Vagina (tissue), 2 donors: ENCODE measurements at places on chromosomes 7 and 10. TPM values are rescaled to one million over a fixed set of nuclear protein-coding genes. Genes with fewer than 3 reads are reported as not detected.

The PRPF18 gene
- total RNA-seq, result 25.8 TPM

DNA sequence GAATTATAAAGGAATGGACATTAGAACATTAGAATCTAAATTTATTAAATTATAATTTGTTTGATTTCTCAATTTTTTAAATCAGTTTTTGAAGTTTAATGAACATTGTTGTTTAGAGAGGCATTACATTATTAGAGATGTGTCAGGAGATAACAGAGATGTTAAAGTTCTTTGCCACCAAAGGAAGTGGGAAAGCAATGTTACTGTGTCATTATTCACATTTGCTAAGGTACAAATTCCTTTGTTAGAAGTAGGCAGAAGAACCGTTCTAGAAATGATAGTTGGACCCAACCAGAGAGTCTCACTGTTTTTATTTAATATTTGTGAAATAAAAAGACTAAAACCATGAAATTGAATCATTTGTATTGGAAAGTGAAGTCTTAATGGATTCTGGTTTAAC lies 92.9 kb downstream of the MDFIC start:
- no peaks in the 10 kb centered on the region for H3K36me3 ChIP-seq
- H3K4me3 ChIP-seq, result no peak overlapping the region
- H3K27ac ChIP-seq, result no peak overlapping the region
- no peaks in the 10 kb centered on the region for H3K27me3 ChIP-seq
- DNase-seq, result no peak

DNA sequence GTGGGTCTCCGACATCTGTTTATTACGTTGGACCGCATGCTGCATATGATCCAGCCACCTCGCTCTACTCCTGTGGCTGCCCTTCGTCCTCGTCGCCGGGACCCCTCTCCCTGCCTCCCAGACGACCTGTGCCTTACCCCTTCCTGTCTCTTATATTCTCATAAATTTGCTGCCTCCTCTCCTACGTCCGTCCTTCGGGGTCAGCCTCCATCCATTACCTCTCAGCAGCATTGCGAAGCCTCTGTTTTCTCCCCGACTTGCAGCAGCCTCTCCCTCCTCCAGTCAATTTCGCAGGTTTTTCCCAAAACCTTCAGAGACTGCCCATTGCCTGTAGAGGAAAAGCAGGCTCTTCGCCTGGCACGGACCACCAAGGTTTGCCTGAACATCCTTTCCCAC lies 39.4 kb upstream of the LEP start:
- H3K27me3 ChIP-seq, result no peaks in the 10 kb centered on the region
- DNase-seq, result no peak
- peaks cover 11% of the 10 kb centered on the region for H3K4me1 ChIP-seq
- H3K4me3 ChIP-seq, result no peak overlapping the region
- H3K27ac ChIP-seq, result no peak overlapping the region

DNA sequence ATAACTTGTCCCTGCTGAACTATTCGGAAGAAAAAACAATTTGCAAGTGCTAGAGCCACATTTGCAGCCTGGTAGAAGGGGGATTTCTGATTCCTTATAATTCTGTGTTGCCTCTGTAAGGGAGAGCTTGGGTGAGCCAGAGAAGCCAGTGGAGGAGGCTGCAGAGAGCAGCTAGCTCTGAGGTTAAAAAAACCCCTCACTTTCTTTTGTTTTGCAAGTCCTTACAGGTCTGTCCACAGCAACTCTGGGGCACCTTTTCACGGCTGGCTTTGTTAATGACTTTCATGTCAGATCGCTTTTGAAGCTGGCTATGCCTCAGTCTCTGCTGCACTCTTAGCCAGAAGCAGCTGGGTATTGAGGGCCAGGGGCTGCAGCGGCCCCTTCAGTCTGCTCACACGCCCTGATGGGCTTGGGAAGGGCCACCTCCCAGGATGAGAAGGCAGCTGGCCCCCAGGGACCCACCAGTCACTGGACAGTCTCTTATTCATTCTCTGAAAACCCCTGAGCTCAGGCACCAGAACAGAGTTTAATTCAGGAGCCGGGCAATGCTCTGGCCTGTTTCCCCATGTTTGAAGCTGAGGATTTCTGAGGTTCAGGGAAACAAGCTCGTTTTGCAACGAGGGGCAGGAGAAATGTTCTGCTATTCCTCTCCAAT lies 30.9 kb downstream of the TRIM8 start:
- no peak overlapping the region for H3K4me3 ChIP-seq
- H3K27me3 ChIP-seq, result no peaks in the 10 kb centered on the region
- H3K27ac ChIP-seq, result peak overlapping the region; percentile 71
- peaks cover 70% of the 10 kb centered on the region for H3K4me1 ChIP-seq

The TLL2 gene
- total RNA-seq, result 0.25 TPM

- no peaks in the 10 kb centered on the region for H3K4me1 ChIP-seq
- no peaks in the 10 kb centered on the region for H3K27me3 ChIP-seq
- no peak overlapping the region for H3K27ac ChIP-seq
- H3K4me3 ChIP-seq, result no peak overlapping the region
- H3K36me3 ChIP-seq, result no peaks in the 10 kb centered on the region
- no peak for DNase-seq
Observed at GRCh38 chr10:110700947-110701616, 56.9 kb downstream of the RBM20 start.

The PDE6C gene
- not detected for total RNA-seq

GRCh38 chr7:111324228-111324627 lies 233.3 kb downstream of the LRRN3 start:
- H3K36me3 ChIP-seq, result no peaks in the 10 kb centered on the region
- no peaks in the 10 kb centered on the region for H3K4me1 ChIP-seq
- no peak overlapping the region for H3K4me3 ChIP-seq
- no peaks in the 10 kb centered on the region for H3K27me3 ChIP-seq

GRCh38 chr10:34804306-34804705 lies 10.8 kb downstream of the PARD3 start:
- H3K36me3 ChIP-seq, result no peaks in the 10 kb centered on the region
- H3K27me3 ChIP-seq, result no peaks in the 10 kb centered on the region
- no peak for DNase-seq
- peaks cover 42% of the 10 kb centered on the region for H3K4me1 ChIP-seq
- H3K4me3 ChIP-seq, result no peak overlapping the region
- no peak overlapping the region for H3K27ac ChIP-seq

- H3K4me1 ChIP-seq, result peaks cover 52% of the 10 kb centered on the region
- DNase-seq, result no peak
- no peak overlapping the region for H3K4me3 ChIP-seq
- H3K27ac ChIP-seq, result no peak overlapping the region
- H3K27me3 ChIP-seq, result no peaks in the 10 kb centered on the region
Observed at GRCh38 chr7:20343205-20343604, 12.5 kb downstream of the ITGB8 start.

The PIK3AP1 gene
- 5.9 TPM for total RNA-seq

The GPC2 gene
- total RNA-seq, result 7.4 TPM

DNA sequence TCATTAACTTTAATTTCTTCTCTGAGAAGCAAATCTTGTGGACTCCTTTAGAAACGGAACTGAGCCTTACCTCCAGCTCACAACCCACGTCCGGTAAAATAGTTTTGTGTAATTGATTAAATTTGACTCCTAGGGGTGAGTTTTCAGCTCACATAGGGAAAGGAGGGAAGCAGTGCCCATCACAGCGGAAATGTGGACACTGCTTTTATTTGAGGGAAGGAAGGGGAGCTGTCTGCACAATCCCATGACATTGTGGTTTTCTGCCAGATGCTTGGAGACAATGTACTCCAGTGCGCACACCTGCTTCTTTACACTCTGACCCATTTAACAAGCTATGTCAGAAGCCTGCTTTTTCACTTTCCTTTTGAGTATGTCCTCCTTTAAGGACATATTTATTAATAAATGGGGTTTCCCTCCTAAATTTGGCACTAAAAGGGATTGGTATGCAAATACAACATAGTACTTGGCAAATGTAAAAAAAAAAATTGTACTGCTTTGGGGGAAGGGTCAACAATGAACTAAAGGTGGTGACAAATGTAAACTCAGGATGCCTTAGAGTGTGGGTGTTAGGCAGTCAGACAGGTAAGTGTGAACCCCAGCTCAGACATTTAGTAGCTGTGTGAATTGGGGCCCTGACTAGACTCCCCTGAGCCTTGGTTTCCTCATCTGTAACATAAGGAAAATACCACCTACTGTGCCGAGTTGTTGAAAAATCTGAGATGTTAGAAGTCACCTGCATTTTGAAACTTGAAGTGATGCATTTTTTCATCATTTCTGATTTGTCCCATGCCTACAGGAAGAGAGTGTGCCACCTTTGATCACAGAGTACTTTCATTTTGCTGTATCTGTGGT lies 90.2 kb upstream of the KLF6 start:
- no peak overlapping the region for H3K27ac ChIP-seq
- no peaks in the 10 kb centered on the region for H3K27me3 ChIP-seq
- no peak overlapping the region for H3K4me3 ChIP-seq
- DNase-seq, result no peak
- H3K4me1 ChIP-seq, result peaks cover 16% of the 10 kb centered on the region
- H3K36me3 ChIP-seq, result no peaks in the 10 kb centered on the region

GRCh38 chr7:86328801-86329433 lies 314.8 kb upstream of the GRM3 start:
- H3K4me3 ChIP-seq, result no peak overlapping the region
- no peaks in the 10 kb centered on the region for H3K4me1 ChIP-seq
- no peak for DNase-seq
- H3K27ac ChIP-seq, result no peak overlapping the region
- no peaks in the 10 kb centered on the region for H3K27me3 ChIP-seq

The SPAG6 gene
- total RNA-seq, result not detected

GRCh38 chr10:21699575-21699974 lies 165.5 kb downstream of the MLLT10 start:
- peaks cover 8% of the 10 kb centered on the region for H3K36me3 ChIP-seq
- no peak for DNase-seq
- H3K27me3 ChIP-seq, result no peaks in the 10 kb centered on the region
- H3K4me3 ChIP-seq, result no peak overlapping the region

The STOX1 gene
- total RNA-seq, result 2.5 TPM

DNA sequence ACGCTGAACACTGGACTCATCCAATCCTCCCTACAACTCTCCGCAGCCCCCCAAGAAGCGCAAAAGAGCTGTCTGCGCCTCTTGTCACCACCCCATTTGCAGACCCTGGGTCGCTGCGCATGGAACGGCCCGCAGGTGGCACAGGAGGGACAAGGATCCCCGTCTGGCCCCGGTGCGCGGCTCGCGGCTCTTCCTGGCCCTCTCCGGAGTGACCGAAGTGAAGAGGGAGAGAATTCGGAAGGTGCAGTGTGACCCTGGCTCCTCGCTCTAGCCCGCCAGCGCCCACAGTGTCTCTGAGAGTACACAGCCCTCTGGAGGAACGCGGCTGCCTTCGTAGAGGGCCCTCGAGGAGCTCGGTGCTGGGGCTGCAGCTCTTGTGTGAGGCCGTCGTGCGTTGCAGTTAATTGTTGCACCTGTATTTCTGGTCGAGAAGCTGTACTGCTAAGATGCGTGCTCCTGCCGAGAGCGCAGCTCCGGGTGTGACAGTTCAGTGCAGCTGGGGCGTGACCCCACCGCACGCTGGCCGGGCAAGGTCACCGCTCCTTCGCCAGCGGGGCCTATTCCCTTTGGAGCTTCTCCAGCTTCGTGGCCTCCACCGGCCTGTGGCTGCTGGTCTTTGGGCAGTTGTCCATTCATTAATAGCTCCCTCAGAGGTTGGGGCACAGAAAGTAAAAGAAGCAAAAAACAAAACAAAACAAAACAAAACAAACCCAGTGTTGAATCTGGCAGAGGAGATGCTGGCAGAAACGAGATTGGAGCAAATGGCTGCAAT lies 119.0 kb downstream of the SEC23IP start:
- no peak overlapping the region for H3K4me3 ChIP-seq
- H3K27me3 ChIP-seq, result no peaks in the 10 kb centered on the region
- DNase-seq, result peak; percentile 52
- no peaks in the 10 kb centered on the region for H3K36me3 ChIP-seq

GRCh38 chr7:112290065-112290464 lies 83.6 kb downstream of the ZNF277 start:
- no peaks in the 10 kb centered on the region for H3K27me3 ChIP-seq
- no peaks in the 10 kb centered on the region for H3K4me1 ChIP-seq
- no peak for DNase-seq
- no peaks in the 10 kb centered on the region for H3K36me3 ChIP-seq
- H3K4me3 ChIP-seq, result no peak overlapping the region

DNA sequence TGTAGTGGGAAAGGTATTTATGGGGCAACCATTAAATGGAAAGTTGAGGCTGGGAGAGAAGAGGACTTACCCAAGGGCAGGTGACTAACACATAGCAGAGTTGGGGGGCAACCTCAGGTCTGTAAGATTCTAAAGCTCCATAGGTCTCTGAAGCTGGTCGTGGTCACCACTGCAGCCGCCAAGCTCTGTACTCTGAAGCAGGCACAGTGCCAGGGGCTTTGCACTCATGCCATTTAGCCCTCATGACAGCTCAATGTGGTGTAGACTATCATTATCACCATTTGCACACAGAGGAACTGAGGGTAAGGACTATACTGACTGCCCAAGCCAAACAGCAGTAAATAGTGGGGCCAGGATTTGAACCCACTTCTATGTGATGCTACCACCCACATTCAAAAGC lies 32.5 kb upstream of the TMEM273 start:
- DNase-seq, result no peak
- no peak overlapping the region for H3K4me3 ChIP-seq
- H3K36me3 ChIP-seq, result no peaks in the 10 kb centered on the region
- H3K27me3 ChIP-seq, result no peaks in the 10 kb centered on the region
- H3K27ac ChIP-seq, result no peak overlapping the region

DNA sequence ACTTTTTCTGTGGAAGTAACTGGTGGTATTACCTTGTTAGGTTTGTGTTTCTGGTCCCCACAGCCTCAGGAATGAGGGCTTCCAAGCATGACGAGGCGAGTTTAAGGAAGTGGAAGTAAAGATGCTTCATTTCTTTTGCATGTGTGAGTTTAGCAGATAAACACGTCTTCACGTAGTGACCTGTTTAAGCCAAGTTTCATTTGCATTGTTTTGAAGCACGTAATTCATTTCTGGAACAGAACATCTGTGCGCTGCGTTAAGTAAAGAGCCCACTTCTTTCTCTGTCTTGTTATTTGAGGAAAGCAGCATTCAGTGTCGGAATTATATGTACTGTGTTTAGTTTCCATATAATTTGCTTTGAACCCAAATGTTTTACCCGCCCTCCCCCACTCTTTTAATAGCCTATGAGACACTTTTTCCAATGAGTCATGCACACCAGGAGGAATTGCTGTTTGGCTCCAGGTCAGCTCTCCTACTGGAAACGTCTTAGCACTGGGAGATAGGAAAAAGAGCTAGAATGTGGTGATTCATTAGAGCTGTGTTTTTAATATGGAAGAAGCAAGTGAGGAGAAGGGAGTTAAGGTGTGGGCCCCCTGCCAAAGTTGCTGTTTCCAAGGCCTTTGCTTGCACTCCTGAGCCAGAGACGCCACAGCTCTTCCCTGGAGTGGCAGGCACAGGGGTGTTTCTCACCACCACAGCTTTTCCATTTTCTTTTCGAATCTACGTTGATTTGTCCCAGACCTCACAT lies 36.7 kb downstream of the BTBD16 start:
- H3K4me1 ChIP-seq, result peaks cover 40% of the 10 kb centered on the region
- H3K27me3 ChIP-seq, result no peaks in the 10 kb centered on the region
- H3K27ac ChIP-seq, result peak overlapping the region; percentile 83
- H3K4me3 ChIP-seq, result peak overlapping the region; percentile 3

GRCh38 chr7:150524018-150524417 lies 9.3 kb downstream of the GIMAP7 start:
- no peaks in the 10 kb centered on the region for H3K4me1 ChIP-seq
- H3K27ac ChIP-seq, result no peak overlapping the region
- H3K27me3 ChIP-seq, result no peaks in the 10 kb centered on the region
- H3K36me3 ChIP-seq, result no peaks in the 10 kb centered on the region

The GIMAP5 gene
- 24.1 TPM for total RNA-seq

The MSMB gene
- total RNA-seq, result not detected
